ENCODE measurements at places on chromosomes 7 and 10.

- DNase-seq, result no peak
These were observed 40.3 kb downstream of the TNPO3 start for GRCh38 chr7:129014501-129015101.

DNA sequence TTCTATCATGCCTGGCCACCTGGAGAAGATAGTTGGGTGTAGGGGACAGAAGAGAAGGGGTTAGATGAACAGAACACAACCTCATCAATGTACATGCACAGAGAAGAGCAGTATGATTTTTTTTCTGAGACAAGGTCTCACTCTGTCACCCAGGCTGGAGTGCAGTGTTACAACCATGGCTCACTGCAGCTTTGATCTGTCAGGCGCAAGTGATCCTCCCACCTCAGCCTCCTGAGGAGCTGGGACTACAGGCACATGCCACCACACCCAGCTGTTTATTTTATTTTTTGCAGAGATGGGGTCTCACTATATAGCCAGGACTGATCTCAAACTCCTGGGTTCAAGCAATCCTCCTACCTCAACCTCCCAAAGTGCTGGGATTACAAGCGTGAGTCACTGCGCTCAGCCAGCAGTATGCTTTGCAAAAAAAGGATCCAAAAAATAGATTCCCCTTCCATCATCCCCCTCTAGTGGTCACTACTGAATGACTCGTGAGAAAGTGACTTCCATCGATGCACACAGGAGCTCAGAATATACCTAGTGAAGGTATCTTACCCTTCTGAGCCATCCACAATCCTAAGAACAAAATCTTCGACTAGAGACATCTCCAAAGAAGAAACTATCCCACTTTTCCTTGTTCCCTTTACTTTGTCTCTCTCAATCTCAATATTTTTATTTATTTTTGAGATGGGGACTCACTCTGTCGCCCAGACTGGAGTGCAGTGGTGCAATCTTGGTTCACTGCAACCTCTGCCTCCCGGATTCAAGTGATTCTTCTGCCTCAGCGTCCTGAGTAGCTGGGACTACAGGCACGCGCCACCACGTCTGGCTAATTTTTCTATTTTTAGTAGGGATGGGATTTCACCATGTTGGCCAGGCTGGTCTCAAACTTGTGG is 21.0 kb downstream of the ZCWPW1 start:
- DNase-seq, result no peak

- DNase-seq, result no peak
These were observed 196.5 kb downstream of the HERPUD2 start for GRCh38 chr7:35498416-35498815.

DNA sequence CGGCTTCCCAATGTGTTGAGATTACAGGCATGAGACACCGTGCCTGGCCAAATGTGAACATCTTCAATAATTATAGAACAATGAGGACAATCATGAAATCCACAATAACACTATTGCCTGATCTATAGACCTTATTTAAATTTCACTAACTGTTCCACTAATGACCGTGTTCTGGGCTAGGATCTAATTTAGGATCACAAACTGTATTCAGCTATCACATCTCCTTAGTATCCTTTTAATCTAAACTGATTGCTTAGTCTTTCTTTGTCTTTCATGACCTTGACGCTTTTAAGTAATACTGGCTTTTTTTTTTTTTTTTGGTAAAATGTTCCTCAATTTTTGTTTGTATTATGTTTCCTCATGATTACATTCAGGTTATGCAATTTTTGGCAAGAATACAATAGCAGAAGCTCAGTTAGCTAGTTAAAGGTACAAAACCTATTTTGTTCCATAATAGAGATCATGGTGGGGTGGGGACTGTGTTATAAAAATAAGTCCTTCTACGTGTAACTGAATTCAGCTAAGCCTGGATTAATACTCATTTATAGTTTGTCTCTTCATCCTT is 158.4 kb downstream of the AOAH start:
- no peak for DNase-seq

GRCh38 chr7:75740846-75741497 is 2.2 kb upstream of the HIP1 start:
- no peak for DNase-seq

DNA sequence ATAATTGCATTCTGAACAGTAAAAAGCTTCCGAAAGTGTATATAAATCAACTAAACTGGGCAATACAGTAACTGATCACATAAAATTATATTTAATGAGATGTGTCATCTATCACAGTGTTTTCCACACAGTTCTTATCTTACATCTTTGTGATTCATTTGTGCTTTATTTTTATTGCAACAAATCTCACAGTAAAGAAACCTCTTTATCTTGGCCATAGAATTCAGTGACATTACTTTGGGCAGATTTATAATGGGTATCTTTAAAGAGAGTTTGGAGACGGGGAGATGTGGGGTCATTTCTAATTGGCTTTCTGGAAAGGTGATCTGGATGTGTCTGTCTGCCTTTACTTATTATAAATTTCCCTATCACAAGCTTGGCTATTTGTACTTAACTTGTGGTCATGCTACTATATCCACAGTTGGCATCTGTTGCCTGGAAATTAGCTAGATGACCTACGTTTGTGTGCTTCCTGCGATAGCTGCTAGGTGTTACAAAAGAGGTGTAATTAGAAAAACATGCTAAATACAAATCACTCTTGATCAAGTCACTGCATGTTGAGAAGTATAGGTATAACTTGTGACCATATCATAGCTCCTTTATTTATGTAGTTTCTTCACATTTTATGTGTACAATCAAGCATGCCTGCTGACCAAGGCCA is 123.8 kb downstream of the ARID5B start:
- no peak for DNase-seq

DNA sequence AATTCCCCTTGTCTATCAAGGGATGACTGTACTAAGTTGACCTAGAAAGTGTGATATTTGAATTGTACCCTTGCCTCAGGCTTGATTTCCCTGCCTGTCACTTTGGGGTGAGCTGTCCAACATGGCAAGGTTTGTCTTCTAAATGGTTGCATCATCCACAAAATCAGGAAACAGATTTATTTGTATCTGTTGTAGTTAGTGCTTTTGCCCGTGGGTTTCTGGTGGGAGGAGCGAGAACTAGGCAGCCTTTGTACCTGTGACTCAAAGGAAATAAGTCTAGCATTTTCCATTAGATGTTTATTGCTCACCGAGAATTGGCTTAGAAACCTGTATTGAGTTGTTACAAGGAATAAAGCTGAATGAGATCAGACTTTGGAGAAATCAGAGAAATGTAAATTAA is 650.8 kb downstream of the LRMDA start:
- no peak for DNase-seq

DNA sequence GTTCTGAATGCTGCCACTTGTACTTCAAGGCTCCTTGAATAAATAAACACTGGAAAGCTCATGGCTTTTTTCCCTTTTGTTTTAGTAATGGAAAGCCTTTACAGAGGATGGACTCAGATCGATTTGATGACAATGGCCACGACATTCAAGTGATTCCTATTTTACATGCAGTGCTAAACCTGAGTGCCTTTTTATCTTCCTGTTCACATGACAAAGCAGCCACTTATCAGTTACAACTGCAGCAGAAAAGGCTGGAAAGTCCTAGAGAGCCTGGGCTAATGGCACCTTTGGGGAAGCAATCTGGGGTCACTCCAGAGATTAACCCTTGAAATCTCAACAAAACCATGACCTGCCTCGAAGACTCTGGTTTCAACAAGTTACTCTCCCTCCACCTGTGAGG is 249.0 kb upstream of the AUTS2 start:
- no peak for DNase-seq

- no peak for DNase-seq
These were observed 136.8 kb downstream of the GALNT11 start for GRCh38 chr7:152162287-152162686.

DNA sequence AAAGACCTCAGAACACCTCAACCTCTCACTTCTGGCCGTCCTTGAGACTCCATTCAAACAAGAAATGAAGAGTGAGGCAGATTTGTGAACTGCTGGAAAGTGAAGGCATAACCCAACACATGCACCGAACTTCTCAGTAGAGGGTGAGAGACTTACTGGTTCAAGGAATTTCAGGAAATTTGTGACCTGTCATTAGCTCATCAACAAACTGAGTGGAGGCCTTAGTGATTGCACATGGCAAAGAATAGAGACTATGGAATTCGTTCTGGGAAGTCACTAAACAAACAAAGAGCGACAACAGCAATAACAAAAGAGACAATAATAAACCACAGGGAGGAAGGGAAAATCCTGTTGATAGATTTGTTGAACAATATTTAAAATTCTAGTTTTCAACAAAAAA is 125.0 kb upstream of the AKR1E2 start:
- DNase-seq, result no peak

DNA sequence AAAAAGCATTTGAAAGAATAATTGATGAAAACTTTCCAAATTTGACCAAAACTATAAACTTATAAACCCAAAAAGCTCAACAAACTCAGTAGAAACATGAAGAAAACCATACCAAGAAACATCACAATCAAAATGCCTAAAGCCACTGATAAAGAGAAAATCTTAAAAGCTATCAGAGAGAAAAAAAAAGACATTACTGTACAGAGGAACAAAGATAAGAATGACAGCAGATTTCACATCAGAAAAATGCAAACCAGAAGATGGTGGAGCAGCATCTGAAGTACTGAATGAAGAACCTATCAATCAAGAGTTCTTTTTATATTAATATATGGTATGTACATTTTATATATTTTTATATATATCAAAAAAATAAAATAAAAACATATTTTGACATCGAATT is 2.4 kb upstream of the GPAM start:
- DNase-seq, result no peak

GRCh38 chr7:28787106-28787505 is 171.0 kb downstream of the TRIL start:
- no peak for DNase-seq

- no peak for DNase-seq
These were observed 1291.5 kb downstream of the TYW1 start for GRCh38 chr7:68288144-68288593.

DNA sequence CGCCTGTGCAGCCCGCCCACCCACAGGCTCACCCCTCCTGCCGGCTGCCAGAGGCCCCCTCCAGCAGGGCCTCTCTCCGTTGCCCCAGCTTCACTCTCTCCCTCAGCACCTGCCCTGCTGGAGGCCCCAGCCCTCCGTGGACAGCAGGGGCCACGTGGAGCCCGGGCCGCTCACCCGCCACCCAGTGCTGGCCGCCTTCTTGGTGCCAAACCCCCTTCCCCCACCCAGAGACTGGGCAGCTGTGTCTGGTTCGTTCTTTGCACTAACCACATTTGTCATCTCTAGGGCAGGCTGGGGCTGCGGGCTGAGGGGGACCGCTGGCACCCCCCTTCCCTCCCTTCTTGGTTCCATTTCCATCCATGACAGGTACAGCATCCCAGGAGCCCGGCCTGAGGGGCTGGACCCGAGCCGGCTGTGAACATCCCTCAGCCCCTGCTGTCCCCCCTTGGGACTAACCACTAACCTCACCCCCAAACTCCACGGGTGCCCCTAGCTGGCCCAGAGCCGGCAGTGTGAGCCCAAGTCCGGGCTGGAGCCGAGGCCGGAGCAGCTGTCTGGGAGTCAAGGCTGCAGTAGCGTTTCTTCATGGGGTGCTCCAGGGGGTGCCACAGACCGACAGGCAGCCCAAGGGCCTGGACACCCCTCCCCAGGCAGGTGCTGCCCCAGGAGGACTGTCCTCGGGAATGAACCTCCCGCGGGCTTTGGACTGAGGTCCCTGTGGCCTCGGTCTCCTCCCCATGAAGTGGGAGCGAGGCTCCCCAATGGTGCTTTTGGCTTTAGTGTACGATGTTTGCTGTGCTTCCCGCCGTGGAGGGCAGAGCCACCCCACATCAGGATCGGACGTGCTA is 25.5 kb upstream of the AMZ1 start:
- DNase-seq, result no peak

GRCh38 chr7:75624134-75624832 is 114.5 kb downstream of the HIP1 start:
- no peak for DNase-seq

DNA sequence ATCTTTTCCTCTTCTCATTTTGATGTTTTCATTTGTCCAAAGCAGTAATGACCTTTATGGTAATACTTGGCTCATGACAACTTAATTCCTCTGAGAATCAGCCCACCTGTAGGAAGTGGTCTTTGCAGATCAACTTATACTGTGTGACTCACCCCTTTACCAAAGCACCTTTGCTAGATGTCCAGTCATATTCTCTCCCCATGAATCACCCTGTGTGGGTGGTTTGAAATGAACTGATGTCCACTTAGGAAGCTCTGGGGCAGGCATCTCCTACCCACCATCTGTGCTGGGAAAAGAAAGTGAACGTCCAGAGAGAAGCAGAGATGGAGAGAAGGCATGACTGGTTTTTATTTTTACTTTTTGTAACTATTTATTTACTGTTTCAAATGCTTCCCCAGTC is 410.3 kb downstream of the KIF20B start:
- no peak for DNase-seq

GRCh38 chr10:132311338-132311939 is 3.7 kb upstream of the STK32C start:
- no peak for DNase-seq

- DNase-seq, result no peak
These were observed 176.0 kb upstream of the NAMPT start for GRCh38 chr7:106460792-106461254.

DNA sequence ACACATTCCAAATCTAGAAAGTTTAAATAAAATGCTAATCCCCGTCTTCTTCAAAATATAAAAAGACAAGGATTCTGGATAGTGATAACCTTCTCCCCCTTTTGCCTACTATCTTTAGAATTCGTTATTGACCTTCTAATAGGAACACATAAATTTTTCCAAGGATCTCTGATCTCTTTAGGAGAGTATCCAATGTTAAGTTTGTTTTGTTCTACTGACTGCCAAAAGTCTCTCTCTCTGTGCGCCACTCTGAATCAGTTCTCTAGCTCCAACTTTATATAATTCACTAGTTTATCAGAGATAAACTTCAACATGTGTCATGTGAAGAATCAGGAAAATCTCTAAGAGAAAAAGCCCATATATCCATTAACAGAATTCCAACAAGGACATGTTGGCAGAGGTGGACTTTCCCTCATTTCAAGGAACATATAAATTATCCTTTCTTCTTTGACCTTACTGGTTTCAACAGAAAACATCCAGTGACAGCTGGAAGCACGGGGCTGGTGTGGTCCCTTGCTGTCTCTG is 615.6 kb downstream of the KCNMA1 start:
- no peak for DNase-seq

DNA sequence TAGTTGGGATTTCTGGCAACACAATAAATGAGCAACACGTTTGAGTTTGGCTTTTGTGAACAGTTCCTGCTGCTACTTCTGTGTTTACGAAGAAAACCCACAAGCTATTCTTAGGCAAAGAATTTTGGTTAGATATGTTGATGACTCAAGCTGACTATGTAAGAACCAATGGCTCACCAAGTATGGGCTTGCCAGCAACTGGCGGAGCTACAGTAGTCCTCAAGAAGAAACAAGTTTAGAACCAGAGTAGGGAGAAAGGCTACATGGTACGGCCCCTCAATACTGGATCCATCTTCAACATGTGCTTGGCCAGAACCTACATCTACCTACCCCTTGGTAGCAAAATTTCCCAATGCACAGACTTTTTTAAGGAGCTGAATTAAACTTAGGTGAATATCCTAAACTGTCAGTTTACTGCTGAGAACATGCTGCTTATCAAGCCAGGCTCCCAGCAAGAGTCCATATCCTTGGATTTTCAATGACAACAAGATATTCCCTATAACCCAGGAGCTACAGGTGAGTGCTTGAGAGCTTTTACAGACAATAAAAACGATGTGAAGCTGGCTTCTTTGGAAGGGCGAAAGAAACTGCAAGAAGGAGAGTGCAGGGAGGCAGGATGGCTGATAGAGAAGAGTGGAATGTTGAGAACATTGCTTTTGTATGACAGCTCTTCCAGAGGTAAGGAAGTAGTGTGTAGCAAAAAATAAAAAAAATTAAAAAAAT is 74.3 kb upstream of the ASAH2 start:
- DNase-seq, result no peak
